ENCODE measurements at places on chromosomes 5 and 9.

- no peaks in the 10 kb centered on the region for H3K36me3 ChIP-seq
- no peak overlapping the region for H3K4me3 ChIP-seq
- no peaks in the 10 kb centered on the region for H3K27me3 ChIP-seq
- DNase-seq: no peak
- no peak overlapping the region for H3K27ac ChIP-seq
Measured at GRCh38 chr9:135167849-135168655, 80.6 kb downstream of the OLFM1 start.

- DNase-seq: no peak
- no peaks in the 10 kb centered on the region for H3K36me3 ChIP-seq
- H3K27me3 ChIP-seq: no peaks in the 10 kb centered on the region
- no peak overlapping the region for H3K4me3 ChIP-seq
Measured at GRCh38 chr9:133474215-133474614, 4.7 kb downstream of the SLC2A6 start.

DNA sequence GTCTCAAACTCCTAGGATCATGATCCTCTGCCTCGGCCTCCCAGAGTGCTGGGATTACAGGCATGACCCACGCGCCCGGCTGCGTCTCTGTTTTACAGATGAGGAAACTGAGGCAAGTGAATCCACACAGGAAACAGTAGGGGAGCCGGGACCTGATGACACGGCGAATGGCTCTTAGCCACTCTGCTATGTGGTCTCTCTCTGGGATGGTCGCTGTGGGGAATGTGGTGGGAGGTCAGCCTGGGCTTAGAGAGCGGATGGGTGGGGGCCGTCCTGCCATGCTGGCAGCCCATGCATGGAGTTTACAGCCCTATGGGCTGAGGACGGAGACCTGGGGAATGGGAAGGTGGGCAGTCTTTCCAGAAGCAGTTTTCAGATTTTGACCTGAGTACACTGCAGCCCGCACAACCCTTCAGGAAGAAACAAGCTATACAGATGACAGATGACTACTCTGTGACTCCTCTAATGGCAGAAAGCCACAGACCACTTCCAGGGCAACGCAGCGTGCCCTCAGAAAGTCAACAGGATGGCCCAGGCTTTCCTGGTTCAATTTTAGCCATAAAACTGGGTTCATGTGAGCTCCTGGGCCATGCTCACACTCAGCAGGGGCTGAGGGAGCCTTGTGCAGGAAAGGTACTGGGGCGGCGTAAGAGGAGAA lies 136.1 kb upstream of the RAPGEF1 start:
- no peaks in the 10 kb centered on the region for H3K27me3 ChIP-seq
- DNase-seq: no peak
- no peak overlapping the region for H3K27ac ChIP-seq

DNA sequence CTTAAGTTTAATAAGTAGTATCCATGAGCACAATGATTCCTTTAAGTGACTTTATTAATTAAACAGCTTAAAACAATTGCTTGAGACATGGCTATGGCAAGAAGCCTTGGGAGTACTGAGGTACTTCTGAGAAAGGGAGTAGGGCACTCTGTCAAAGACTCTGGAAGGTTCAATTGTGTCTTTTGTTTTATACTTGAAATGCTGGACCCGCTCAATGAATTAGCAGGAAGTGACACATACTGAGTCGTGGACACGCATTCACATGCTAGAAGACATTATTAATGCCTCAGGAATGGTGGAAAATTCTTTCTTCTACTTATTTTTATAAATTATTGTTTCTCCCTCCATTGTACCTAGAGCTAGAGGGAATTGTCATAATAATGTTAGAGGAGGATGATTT lies 347.3 kb upstream of the ZNF608 start:
- DNase-seq: no peak
- H3K4me3 ChIP-seq: no peak overlapping the region
- no peak overlapping the region for H3K27ac ChIP-seq
- no peaks in the 10 kb centered on the region for H3K27me3 ChIP-seq
- no peaks in the 10 kb centered on the region for H3K4me1 ChIP-seq

GRCh38 chr9:132531195-132531594 lies 51.2 kb upstream of the BARHL1 start:
- H3K4me3 ChIP-seq: no peak overlapping the region
- H3K27me3 ChIP-seq: no peaks in the 10 kb centered on the region
- H3K4me1 ChIP-seq: no peaks in the 10 kb centered on the region
- DNase-seq: no peak
- H3K36me3 ChIP-seq: no peaks in the 10 kb centered on the region

GRCh38 chr9:125547368-125547767 lies 159.6 kb downstream of the MAPKAP1 start:
- H3K36me3 ChIP-seq: no peaks in the 10 kb centered on the region
- no peaks in the 10 kb centered on the region for H3K4me1 ChIP-seq
- DNase-seq: no peak
- no peak overlapping the region for H3K4me3 ChIP-seq

DNA sequence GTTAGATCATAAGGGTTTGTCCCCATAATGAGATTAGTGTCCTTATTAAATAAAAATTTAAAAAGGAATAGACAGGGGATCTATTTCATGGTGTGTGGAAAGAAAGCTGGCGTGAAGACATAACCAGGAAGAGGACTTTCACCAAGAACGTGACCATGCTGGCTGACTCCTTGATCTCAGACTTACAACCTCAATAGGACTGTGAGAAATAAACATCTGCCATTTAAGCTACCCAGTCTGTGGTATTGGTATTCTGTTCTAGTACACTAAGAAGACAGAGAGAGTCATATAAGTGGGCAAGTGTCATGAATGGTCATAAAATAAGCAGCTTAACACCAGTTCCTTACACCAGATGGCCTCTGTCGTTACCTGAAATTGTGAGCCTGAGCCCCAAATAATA lies 259.4 kb upstream of the CCNG1 start:
- DNase-seq: no peak
- H3K27me3 ChIP-seq: no peaks in the 10 kb centered on the region
- no peaks in the 10 kb centered on the region for H3K36me3 ChIP-seq
- H3K4me1 ChIP-seq: no peaks in the 10 kb centered on the region
- H3K27ac ChIP-seq: no peak overlapping the region
- no peak overlapping the region for H3K4me3 ChIP-seq

DNA sequence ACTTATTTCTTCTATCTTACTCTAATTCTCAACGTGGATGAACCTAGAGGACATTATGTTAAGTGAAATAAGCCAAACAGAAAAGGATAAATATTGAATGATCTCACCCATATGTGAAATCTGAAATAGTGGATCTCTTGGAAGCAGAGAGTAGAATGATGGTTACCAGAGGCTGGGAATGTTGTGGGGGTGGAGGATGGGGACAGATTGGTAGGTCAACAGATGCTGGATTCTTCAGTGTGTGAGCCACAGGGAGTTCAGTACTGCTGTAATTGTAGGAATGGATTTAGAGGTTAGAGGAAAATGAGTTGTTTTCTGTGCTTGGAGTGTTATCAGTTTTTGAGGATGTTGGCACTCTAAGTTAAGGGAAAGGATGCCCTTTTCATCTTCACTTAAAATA lies 190.6 kb downstream of the FBXL7 start:
- DNase-seq: no peak
- no peaks in the 10 kb centered on the region for H3K27me3 ChIP-seq
- H3K36me3 ChIP-seq: no peaks in the 10 kb centered on the region
- H3K27ac ChIP-seq: no peak overlapping the region
- no peaks in the 10 kb centered on the region for H3K4me1 ChIP-seq

DNA sequence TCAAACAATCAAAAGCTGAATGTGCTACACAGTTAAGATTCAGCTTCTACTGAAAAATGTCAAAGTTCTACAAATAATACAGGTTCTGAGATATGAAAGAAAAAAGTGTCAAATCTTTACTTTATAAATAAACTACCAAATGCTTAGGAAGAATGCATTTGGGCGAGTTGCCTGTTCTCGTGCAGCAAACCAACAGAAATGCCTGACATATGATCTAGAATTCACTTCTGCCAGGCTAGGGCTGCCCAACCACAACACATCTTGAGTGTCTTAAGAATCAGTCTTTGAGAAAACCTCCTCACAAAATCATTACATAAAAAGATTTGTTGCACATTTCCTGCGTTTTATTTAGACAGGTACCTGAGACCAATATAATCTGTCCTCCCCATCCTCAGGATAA lies 42.2 kb downstream of the ANKH start:
- DNase-seq: no peak
- no peak overlapping the region for H3K4me3 ChIP-seq
- no peak overlapping the region for H3K27ac ChIP-seq
- peaks cover 41% of the 10 kb centered on the region for H3K4me1 ChIP-seq
